ENCODE measurements at places on chromosomes 2 and 18.

DNA sequence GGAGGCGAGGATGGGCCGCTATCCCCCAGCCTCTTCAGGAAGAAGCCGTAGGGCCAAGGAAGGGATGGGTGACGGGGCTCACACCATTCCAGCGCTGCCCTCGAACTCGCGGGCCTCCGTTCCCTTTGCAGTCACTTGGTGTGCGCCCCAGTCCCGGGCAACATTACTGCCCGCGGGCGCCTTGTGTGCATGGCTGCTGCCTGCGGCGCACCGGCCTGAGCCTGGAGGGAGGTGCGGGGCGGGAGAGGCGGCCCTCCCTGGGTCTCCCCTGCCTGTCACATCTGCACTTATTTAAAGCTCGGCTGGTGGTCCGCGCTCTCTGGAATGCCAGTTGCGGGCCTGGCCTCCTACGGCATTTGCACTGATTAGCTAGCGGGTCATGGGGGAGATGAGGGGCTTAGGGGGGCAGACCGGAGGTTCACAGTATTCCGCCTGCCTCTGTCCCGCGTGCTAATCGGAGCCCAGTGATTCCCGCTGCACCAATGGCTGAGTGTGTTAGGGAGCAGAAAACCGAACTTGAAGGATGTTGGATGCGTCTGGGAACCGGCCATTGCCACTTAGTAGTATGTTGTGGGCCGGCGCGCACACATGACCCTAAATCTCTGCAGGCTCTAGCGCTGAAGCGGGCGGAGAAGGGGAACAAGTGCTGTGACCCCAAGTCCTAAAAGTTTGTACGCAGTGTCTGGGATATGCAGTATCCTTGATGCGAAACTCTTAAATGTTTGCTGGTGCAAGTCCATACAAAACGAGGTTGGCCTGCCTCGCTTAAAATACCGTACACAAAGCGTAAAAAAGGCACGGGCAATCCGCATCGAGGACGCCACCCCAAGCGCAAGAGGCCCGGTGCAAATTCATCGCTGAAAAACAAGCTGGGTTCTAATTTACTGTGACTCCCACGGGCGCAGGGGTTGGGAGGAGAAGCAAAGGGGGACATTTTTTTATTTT lies 161.2 kb upstream of the SIX2 start:
- no peak for DNase-seq

DNA sequence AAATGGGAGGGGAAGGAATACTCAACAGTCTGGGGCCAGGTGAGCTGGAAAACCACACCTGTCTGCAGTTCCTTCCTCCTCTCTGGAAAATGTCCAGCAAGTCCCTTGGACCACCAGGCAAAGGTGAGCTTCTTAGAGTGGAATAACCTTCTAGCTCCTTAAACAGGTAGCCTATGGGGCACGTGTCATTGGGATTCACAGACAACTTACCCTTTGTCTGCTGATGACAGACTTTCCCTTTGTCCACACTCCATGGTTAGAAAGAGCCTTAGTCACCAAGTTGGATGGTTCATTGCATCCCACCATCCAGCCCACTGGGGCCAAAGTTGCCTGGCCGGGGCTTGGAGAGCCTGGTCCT lies 98.0 kb upstream of the ITGA6 start:
- no peak for DNase-seq

GRCh38 chr2:144663207-144663606 lies 143.3 kb upstream of the ZEB2 start:
- DNase-seq: no peak

- DNase-seq: no peak
Observed at GRCh38 chr18:60987963-60988362, 345.3 kb upstream of the CDH20 start.

GRCh38 chr18:56967035-56967434 lies 179.9 kb upstream of the BOD1L2 start:
- DNase-seq: no peak

DNA sequence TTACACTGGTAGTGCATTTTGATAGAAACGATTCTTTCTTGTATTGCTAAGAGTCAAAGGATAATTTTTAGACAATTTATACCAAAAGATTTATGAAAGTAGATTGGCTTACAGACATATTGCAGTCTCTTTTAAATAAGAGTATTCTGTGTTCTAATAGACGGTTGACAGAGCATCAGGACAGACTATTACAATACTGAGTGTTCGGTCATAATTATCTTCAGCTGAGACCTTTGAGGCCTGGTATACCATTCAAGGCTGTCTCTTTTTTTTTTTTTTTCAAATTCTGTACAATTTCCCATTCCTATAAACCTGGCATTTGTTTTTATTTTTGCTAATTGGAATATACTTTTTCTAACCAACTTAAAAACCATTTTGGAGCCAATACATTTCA lies 140.6 kb upstream of the NOSTRIN start:
- no peak for DNase-seq

GRCh38 chr2:10844097-10844496 lies 31.5 kb upstream of the PDIA6 start:
- DNase-seq: no peak
